ENCODE measurements at places on chromosomes 2 and 18.

- DNase-seq = no peak
Measured at GRCh38 chr2:59250307-59250677, 1009.2 kb upstream of the FANCL start.

DNA sequence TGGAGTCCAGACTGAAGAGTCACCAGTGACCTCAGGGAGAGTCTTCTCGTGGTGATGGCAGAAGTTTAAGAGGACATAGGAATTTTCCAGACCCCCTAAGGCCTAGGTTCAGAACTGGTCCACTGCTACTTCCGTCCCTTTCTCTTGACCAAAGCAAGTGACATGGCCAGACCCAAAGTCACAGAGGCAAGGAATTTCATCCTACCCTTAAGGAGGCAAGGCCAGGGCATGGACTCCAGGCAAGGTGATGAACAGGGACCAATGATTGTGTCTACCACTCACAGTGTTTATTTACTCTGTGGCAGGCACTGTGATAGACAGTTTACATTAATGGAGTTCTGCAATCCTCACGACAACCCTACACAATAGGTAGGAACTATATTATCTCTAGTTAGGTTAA, 265.1 kb downstream of the GLI2 start:
- DNase-seq = no peak

GRCh38 chr2:207086136-207086535, 79.6 kb downstream of the KLF7 start:
- no peak for DNase-seq

DNA sequence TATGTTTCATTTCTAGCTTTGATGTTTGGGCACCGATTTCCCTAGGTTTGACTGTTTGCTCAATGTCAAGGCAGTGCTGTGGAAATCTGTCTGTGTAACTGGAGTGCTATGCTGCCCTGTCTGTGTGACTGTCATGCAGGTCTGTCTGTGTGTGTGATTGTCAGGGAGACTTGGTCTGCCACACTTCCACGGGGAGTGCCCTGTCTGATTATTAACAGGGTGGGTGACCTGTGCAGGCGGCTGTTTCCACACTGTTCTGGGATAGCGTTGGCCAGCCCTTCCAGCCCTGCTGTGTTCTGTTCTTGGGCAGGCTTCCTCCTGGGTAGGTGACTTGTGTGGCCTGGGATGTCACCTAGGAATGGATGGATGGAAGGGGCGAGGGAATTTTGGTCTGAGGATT, 85.3 kb downstream of the FHOD3 start:
- no peak for DNase-seq

- no peak for DNase-seq
Measured at GRCh38 chr18:67932271-67932670, 415.8 kb upstream of the DSEL start.

- DNase-seq = no peak
Measured at GRCh38 chr2:143158098-143158497, 28.9 kb downstream of the ARHGAP15 start.

DNA sequence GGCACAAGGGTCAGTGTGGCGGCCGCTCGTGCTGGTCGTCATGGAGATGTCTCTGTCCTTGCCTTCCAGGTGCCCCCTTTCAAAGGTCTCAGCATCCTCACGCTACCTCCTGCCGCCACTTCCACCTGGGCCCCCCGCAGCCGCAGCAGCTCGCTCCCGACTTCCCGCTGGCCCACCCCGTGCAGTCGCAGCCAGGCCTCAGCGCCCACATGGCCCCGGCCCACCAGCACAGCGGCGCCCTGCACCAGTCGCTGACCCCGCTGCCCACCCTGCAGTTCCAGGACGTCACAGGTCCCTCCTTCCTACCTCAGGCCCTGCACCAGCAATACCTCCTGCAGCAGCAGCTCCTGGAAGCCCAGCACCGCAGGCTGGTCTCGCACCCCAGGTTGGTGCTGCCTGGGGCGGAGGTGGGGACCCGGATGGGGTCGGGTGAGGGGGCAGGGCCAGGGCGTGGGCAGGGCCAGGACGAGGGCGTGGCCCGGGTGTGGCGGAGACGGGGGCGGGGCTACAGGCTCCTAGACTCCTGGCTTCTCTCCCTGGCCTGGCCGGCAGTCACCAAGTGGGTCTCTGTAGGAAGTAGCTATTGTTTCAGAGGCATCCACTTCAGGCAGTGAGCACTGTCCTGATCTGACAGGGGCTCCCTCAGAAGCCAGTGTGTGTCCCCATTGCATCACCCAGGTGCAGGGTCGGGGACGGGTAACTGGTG, 223.7 kb downstream of the LOXHD1 start:
- no peak for DNase-seq

DNA sequence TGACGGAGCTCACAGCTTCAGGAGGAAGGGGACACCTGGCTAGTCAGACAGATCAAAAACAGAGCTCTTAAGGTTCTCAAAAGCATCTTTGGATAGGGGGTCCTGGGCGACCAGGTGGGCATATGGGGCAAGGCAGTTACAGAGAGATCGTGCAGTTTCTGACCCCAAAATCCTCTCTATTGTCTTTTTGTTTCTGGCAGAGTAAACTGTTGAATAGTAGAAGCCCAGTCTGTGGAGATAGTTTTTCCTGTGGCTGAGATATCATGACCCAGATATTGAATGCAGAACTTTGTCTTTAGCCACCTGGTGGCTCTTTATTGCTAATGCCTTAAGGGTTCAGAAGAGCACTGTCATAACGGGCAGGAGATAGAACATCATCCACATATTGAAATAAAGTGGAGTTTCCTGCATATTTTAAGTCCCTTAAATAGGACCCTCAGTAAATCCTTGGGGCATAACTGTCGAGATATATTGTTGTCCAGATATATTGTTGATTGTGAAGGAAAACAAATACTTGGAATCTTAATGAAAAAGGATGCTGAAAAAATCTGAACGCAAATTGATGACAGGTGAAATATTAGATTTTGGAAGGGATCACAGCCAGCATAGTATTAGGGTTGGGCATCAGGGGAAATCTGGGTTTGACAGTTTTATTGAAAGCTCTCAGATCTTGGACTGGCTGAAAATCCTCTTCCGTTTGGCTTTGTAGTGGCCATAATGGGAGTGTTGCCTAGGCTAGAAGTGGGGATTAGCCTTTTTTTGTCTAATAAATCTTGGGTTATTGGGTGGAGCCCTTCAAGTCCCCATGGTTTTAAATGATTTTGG, 14.1 kb upstream of the ZDBF2 start:
- no peak for DNase-seq
